Activated T-helper 1 cell treated with anti-CD3 and anti-CD28 coated beads, Interleukin-12 subunit alpha, Interleukin-12 subunit beta, Interleukin-2, Interleukin-4 antibody, amounts not matched to agents 30 ng/mL and 10 ng/mL and 1 ng/mL, durations not matched to agents 14 hours and 24 hours and 36 hours (primary cell): ENCODE measurements at places on chromosomes 7 and 10.

GRCh38 chr10:73591935-73592699, 975 bp upstream of the USP54 start:
- peak; percentile 6 for DNase-seq

DNA sequence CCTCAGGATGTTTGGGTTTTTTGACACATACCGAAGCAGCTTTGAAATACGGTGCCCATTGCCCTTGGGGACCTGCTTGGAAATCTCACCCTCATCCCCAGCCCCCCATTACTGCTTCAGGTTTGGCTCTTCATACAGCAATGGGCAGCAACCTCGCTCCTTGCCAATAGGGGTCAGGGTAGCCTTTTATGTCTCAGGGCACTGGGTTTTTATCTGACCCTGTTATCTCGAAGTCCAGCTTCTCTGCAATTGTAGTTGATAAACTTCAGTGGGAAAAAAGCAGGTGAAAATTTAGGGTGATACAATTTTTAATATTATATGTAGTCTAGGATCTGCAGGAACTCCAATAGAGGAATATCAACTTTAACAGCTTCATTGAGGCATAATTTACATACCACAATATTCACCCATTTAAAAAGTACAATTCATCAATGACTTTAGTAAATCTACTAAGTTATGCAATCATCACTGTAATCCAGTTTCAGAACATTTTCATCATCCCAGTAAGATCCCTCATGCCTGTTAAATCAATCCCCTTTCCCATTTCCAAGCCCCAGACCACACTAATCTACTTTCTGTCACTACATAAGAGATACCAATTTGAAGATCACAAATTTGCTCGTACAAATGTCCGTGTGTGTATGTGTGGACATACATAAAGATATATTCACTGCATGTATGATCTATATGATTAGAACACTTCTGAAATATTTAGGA, 386.2 kb downstream of the KCNMA1 start:
- DNase-seq: no peak

DNA sequence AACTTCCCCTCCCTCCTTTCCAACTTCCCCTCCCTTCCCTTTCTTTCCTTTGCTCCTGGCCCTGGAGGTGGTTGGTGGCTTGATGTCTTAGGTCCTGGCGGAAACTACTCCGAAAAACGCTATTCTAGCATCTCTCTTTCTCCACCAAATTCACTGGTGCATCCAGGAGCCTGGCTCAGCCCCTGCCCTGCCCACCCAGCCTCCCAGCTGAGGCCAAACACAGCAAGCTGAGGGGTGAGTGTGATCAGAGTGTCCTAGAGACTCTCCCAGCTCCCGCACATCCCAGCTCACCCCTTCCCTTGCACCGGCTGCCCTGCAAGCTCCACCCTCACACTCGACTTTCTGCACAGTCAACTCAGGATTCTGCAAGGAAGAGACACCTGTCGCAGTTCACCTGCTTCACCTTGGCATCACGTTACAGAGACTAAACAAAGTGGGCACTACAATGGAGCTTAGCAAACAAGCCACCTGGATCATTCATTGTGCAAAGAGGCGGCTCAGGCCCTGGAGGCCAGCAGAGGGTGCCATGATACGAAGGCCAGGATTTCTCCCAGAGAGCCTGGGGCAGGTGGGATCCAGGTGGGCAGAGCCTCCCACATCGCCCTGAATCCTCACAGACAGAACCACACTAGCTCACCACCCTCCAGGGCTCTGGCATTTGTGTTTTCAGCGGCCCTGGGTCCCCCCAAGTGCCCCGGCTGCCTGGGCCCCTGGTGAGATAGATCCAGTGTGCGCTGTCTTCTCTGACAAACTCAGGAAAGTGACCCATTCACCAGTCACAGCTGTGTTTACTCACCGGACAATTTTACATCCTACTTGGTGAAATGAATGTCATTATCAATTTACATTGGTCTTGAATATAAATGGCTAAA, 169.6 kb downstream of the TCERG1L start:
- no peak for DNase-seq

- no peak for DNase-seq
These were observed 56.8 kb downstream of the SDHAF3 start for GRCh38 chr7:97174303-97174702.

DNA sequence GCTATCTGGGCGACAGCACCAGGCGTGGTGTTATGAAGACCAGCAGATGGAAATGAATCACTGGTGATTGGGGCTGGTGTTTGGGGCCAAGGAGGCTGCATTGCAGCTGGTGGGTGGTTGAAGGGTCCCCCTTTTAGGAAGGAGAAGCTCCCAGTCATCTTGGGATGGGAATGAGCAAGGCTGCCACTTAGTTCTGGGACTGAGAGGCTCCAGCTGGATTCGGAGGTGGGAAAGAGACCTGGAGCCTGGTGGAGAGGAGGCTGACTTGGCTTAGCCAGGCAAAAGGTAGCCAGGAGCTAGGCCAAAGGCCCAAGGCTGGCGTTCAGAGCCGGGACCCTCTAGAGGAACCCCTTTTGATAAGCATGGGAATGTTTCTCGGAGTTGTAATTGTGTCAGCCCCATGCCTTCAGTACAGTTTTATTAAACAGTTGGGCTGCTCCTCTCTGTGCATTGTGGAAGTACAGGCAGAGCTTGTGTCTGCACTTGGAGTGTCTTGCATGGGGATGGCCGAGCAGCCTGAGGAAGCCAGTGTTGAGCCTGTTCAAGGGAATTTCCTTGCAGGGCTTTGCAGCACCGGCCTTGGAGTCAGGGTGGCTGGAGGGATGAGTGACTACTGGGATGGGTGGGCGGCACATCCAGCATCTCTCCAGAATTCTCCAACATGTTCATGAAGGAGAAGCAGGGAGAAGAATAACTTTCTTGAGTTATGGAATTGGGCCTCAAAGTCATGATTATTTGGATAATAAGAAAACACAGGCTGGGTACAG, 234.9 kb downstream of the BAMBI start:
- no peak for DNase-seq

- DNase-seq: no peak
These were observed 152.5 kb downstream of the SEMA3A start for GRCh38 chr7:84042110-84042539.

- no peak for DNase-seq
These were observed 37.5 kb upstream of the AOAH start for GRCh38 chr7:36761835-36762234.

- no peak for DNase-seq
These were observed 870.5 kb downstream of the LRMDA start for GRCh38 chr10:76301950-76302349.

GRCh38 chr10:46992803-46993561, 81.8 kb downstream of the PTPN20 start:
- DNase-seq: no peak

- DNase-seq: no peak
These were observed 55.1 kb upstream of the AASS start for GRCh38 chr7:122199171-122199570.

- DNase-seq: no peak
These were observed 27.7 kb upstream of the INSIG1 start for GRCh38 chr7:155269766-155270585.

DNA sequence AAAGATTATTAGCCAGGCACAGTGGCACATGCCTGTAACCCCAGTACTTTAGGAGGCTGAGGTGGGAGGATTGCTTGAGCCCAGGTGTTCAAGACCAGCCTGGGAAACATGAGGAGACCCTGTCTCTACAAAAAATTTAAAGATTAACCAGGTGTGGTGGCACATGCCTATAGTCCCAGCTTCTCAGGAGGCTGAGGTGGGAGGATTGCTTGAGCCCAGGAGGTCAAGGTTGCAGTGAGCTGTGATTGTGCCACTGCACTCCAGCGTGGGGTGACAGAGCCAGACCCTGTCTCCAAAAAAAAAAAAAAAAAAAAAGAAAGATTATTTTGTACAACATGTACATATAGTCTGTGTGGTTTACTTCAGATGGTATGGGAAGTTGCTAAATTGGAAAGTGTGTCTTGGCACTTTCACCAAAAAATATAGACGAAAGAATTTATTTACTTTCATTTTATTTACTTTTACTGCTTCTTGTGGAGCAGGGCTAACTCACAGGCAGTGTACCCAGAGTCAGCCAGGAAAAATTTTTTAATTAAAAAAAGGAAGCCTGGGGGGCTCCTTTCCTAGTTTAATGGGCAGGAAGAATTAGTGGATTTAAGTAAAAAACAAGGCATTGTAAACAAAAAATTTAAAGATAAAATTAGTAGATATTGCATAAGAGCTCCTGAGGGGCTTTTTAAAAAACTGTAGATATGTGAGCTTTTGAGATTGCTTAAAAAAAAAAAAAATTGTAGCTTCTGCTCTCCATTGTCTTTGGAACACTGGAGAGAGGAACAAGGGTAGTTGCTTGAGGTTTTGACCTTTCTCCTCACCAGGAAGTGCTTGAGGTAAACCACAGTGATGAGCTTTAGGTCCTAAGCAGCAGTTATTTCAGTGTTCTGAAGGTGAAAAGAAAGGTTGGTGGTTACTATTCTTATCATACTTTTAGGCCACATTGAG, 44.6 kb upstream of the VDAC2 start:
- peak; percentile 20 for DNase-seq

- DNase-seq: no peak
These were observed 31.2 kb upstream of the BMPER start for GRCh38 chr7:33873981-33874750.

- DNase-seq: no peak
These were observed 868 bp downstream of the MYO1G start for GRCh38 chr7:44977959-44978335.

DNA sequence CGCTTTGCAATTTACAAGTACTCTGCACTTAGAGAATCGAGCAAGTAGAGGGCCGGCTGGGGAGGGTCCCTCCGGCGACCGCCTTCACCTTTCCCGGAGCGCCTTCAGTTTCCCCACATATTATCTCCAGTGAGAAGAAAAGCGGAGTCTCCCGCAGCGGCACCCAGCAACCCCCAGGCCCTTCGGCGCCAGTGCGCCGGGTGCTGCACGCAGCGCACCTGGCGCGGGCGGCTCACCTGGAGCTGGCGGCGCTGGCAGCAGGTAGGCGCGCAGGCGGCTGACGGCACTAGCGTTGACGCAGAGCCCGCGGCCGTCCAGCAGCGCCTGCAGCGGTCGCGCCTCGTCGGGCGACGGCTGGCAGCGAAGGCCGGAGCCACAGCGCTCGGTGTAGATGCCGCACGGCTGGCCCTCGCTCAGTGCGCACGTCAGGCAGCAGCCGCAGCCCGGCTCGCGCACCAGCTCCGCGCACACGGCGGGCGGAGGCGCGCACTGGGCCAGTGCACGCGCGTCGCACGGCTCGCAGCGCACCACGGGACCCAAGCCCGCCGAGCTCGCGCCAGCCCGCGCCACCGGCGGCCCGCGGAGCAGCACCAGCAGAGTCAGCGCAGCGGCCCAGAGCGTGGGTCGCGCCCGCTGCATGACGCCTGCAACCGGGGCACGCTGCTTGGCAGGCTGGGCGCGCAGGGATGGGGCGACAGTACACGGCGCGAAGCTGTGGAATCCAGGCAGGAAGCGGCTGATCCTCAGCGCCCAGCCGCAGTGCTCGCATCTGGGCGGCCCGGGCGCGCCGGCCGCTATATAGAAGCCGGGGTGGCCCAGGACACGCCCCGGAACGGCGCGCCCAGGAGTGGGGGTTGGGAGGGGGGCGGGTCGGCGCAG, at the start of gene IGFBP3:
TSS of gene IGFBP3 (minus strand) at position 771 of the 879 bp plus-strand sequence. CDS start at position 639, 132 bp downstream.
- peak; percentile 9 for DNase-seq

- no peak for DNase-seq
These were observed 290.6 kb downstream of the FRMD4A start for GRCh38 chr10:14039968-14040668.

DNA sequence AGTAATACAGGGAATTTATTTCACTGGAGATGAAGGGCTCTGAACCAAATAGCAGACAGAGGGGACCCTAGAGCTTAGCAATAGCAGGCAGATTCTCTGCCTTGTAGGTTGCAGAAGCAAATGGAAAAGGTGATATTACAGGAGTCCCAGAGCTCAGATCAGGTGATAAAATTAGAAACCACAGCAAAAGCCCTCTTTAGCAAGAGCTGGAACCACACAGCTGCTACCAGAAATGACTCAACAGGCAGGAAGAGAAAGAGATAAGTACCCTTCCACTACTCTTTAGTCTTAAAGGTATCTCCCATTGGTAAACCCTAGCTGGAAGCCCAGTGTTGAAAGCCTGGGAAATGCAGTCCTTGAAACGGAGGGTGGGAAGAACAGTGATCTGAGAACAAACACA, 535.6 kb upstream of the GHITM start:
- peak; percentile 1 for DNase-seq

GRCh38 chr7:116162254-116162653, 48.1 kb upstream of the TES start:
- no peak for DNase-seq
